ENCODE measurements at places on chromosomes 7 and 10.
A peak's percentile ranks its signal among the peaks of the same experiment; 100 is the strongest.

GRCh38 chr7:140018125-140019043 lies 44.4 kb downstream of the PARP12 start:
- DNase-seq = no peak

- DNase-seq = no peak
Measured at GRCh38 chr7:110760341-110760740, 330.6 kb upstream of the LRRN3 start.

DNA sequence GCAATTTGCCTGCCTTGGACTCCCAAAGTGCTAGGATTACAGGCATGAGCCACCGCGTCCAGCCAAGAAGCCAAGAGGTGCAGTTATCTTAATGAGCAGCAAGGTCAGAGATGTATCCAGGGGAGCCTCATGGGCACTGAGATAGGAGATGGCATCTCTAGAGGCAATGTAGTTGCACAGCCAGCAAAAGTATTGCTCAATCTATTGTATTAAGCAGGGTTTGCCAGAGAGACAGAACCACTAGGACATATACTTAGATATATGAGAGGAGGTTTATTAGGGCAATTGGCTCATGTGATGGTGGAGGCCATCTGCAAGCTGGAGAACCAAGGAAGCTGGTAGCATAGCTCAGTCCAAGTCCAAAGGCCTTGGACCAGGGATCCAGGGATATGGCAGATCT lies 16.3 kb upstream of the VPS26A start:
- DNase-seq = no peak

DNA sequence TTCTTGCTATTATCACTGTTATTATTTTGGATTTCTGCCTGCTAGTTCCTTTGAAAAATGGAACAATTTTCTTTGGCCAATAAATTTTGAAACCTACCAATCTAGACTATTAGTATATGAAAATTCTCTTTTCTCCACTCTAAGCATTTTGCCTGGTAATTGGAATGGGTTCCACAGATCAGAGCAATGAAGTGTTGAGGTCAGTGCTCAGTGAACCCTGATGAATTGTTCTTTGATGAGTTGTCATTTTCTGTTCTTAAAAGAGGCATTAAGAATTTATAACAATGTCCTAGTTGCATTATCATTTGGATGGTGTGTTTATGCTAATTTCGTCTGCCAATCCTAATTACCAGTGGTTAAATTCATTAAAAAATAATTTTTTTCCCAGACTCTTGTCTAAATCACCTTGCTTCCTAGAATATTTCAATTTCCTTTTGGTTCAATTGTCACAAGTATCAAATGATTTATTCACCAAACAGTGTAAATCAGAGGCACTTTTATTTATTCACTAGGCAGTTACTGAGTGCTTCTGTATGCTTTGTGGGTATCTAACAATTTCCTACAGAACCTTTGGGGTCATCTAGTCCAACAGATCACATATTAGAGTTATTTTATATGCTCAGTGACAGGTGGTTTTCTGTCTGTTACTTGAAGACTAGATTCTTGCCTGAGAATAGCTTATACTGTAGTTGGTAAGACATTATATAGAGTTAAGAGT lies 239.0 kb downstream of the DNAJB9 start:
- no peak for DNase-seq

- no peak for DNase-seq
Measured at GRCh38 chr10:101062232-101063049, 652 bp downstream of the KAZALD1 start.

DNA sequence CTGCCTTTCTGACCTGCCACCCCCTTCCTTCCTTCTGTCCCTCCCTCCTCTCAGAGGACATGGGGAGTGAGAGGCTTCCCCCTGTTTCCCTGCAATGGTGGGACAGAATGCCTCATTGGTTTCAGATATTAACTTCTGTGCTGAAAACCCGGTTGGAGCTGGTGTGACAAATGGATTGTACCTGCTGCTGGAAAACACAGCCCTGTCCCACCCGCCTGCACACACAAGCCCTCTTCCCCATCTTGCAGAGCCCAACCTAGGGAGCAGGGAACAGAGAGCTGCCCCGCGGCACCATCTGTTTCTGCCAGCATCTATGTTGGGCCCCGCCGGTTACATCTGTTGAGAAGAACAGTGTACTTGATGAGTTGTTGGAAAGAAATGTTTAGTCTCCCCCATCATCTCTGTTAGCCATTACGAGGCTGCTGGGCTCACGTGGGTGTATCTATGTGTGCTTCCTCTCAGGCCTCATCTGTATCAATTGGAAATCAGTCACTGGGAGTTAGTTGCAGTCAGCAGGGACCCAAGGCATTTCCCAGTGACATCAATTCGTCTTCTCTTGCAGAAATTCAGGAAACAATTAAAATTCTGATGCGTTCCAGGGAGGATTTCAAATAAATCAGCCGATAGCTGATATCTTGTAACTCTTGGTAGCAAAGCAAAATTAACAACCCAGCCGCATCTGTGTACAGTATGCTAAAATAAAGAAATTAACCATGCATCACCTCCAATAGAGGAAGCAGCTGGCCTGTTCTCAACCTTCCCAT lies 725.6 kb upstream of the GALNT17 start:
- no peak for DNase-seq

GRCh38 chr10:88110822-88111221 lies 247.4 kb downstream of the PTEN start:
- no peak for DNase-seq

DNA sequence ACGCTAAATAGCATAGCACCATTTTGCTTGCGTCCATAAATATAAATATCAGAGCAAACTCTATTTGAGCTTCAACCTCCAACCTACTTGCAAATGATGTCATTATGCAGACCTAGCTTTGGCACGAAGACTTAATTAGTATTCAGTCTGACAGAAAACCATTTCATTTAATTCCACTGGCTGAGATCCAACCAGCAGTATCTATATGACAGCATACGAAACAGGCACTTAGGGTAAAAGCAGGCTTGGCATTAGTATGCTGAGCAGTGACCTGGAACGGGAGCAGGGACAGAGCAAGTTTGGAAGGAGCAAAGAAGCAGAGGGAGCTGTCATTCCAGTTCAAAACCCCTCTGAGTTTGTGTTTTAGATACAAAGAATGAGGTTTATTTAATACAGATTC lies 312.5 kb upstream of the CHRM2 start:
- no peak for DNase-seq

DNA sequence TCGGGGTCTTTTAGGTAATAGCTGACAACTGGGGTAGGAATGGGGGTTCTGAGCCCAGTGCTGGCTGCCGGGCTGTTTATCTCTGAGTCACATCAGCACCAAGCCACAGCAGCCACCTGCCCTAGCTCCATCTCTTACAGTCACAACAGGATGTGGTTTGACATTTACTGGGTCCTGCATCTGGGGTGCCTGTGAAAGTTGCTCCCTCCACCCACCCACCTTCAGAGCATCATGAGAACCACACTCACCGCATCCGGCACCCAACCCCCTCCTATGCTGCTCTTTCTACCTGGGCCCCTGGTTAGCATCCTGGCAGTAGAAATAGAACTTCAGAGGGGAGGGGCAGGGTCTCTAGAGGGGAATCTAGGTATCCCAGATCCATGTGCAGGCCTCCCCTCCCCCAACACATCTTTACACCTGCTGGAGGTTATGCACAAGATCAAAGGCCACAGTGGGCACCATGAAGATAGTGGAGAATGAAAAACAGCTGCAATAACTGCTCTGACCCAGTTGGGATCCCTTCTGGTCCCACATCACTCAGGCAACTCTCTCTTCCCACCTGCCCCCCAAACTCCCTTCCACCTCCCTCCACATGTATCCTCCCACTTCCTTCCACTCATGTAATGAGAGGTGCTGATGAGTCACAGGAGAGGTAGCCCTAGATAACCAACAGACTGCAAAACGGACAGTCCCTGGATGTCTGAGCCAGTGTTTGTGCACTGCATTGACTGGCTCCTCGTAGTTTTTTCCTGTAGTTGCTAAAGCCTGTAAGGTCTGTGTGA lies 38.2 kb downstream of the PRSS2 start:
- DNase-seq = peak; percentile 57

DNA sequence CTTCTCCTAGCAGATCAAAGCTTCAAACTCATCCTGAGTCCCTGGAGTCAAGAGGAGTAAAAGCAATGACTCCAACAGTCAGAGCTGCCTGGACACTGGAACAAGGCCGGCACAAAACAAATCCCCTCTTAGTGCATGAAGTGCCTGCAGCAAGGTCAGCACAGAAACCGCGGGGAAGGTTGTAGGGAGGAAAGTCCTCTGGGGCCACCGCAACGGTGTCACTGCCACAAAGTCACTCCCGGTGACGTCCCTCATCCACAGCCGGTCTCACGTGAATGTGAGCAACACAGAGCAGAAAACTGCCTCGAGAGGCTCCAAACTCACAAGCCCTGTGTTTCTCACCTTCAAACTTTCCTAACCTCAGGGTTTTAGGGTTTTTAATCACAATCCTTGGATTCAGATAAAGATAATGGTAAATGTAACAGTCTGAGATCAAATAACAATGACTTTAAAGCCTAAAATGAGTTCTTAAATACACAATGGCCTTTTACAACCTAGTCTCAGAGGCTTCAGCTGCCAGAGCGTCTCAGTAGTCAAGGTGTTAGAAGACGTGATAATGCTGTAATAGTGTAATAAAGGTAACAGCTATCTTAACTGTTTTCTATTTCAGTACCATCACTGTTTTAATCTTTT lies 274.3 kb downstream of the ZMYND11 start:
- DNase-seq = no peak

DNA sequence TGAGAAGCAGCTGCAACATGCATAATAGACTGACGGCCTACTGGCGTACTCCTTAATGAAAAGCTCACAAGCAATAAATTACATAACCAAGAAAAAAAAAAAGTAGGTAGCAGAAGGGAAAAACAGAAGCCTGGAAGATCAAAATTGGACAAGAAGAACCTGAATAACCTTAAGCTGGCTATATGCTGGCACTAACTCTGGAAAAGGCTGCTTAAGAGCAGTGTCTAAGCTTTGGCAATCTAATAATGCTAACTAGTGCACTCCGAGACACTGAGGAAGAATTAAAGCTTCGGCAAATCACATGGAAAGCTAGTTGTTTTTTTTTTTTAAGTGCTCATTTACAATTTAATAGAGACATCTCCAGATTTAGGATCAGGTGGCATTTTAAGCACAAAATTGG lies 441.9 kb downstream of the PARD3 start:
- no peak for DNase-seq

DNA sequence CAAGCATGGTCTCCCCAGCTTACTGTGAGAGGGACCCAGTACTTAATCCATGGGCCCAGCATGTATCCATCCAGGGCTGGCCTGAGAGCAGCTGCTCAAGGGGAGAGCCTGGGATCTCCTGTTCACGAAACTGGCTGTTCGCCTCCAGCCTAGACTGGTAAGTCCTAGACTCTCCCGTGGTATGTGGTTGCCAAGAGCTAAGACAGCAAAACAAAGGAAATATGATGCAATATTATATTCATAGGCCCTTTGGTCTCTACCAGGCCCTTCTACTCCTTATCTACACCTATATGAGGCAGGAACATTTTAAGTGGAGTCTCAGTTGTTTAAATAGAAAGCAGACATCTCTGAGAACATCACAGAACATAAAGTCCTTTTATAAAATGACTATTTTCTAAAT lies 28.9 kb upstream of the STK17A start:
- DNase-seq = no peak

DNA sequence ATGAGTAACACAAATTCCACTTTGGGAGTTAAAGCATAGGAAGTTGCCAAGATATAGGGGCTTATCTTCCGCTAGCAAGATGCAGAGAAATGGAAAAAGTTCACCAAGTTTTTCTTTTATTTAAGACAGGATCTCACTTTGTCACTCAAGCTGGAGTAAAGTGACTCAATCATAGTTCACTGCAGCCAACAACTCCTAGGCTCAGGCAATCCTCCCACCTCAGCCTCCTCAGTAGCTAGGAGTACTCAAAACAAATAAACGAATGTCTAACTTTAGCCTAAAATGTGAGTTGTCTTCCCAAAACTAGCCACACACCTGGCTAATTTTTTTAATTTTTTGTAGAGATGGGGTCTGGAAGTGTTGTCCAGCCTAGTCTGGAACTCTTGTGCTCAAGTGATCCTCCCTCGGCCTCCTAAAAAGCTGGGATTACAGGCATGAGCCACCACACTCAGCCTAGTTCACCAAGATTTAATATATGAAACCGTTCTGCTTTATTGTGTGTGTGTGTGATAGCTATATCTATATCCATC lies 9.9 kb downstream of the VIM start:
- no peak for DNase-seq

DNA sequence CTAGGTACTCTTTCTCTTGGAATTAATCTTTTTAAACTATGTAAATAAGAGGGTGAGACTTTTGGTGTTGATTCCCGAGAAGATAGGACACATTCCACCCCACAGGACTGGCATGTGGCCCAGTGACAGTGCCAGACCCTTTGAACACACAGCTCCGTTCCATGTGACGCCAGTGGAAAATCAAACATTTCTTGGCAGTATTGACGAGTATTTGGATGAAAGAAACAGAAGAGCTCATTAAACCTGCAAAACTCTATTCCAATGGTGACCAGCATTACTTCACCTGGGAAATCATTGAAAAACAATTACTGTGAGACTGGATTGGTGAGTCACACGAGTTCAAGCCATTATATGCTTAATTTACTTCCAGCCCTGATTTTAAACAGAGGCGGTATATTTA lies 25.8 kb downstream of the AKR1E2 start:
- no peak for DNase-seq

GRCh38 chr10:98226508-98227144 lies 41.4 kb downstream of the LOXL4 start:
- no peak for DNase-seq

GRCh38 chr10:53864846-53865245 lies 936.2 kb downstream of the PCDH15 start:
- no peak for DNase-seq

Measured in HS-27A (cell line).